SW480 (cell line): ENCODE measurements at places on chromosomes 1 and 21.

DNA sequence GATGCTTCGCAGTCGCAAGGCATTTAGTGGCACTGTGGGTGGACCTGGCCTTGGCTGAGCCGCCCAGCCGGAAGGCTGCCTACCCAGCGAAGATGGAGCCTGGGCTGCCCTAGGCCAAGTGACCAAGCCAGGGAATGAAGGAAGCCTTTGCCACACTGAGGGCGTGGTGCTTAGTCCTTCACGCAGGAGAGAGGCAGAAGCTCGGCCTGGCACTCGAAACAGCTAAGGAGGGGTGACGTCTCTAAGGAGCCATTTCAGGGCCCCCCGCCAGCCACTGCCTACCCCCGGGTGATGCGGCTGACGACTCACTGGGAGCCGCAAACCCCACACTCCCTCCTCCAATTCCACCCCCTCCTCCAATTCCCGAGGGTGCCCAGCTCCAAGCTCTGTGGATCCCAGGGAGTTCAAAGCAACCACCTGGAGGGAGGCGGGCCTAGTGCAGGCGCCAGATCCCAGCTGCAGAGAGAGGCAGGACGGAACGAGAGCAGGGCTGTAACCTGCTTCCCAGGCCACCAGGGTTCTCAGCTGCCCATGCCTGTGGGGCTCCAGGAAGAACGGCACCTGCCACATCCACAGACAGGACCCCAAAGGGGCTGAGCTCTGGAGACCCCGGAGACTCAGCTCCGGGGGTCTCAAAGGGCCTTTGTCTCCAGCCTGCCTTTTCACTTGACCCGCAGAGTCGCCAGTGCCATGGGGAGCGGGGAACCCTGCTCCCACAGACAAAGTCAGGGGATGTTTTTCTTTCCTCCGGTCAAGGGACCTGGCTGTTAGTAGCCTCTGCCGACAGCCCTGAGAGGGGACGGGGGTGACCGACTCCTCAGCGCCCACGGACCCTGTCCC is 75.8 kb downstream of the ARHGEF16 start:
- peak; percentile 79 for DNase-seq

DNA sequence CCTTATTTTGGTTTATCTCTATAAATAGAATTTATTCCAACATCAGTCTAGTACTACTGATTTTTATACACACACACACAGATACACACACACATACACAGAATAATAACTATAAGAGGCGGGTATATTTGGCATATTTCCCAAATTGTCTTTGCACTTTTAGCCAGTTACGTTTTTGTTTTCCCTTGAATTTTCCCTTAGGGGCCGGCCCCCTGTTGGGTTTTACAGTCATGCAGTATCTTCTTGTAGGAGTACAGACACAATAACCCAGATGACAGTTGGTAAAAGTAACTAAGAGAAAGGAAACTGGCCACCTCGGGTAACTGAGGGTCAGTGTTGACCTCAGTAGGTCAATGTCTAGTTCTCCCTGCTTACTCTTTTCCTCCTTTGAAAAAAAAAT is 50.9 kb downstream of the DISP1 start:
- no peak for DNase-seq

DNA sequence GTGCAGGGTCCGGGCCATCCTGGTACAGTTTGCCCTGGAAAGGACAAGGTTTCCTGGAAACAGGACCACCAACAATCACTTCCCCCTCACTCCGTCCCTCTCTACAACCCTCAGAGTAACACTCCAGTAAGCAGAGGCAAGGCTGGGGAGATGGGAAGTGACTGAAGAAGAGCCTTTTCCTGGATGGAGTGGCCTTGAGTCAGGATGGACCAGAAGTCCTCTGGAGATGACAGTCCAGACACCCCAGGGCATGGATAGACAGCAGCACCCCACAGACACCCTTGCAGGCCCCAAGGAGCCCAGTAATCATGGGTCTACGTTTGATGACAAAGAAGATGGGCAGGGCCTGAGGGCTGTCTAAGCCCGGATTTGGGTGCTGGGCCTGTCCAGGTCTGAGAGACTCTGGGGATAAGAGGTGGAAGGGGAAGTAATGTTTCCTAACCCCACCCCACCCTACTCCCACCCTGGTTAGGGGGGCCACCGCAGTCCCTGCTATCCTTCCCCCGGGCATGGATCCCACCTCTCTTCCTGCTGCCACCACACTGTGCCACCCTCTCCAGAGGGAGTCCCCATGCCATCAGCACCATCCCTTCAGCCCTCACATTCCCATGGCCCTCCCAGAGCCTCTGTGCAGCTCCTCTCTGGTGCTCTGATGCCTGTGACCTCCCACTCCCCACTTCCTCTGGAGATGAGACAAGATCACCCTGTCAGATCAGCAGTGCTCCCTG is 7.2 kb upstream of the S100A8 start:
- DNase-seq = no peak

- peak; percentile 54 for DNase-seq
Measured at GRCh38 chr1:42380586-42381279, at the start of gene RIMKLA. Gene RIMKLA (plus strand): TSS chr1:42380792. CDS start chr1:42380935, 143 bp downstream.

DNA sequence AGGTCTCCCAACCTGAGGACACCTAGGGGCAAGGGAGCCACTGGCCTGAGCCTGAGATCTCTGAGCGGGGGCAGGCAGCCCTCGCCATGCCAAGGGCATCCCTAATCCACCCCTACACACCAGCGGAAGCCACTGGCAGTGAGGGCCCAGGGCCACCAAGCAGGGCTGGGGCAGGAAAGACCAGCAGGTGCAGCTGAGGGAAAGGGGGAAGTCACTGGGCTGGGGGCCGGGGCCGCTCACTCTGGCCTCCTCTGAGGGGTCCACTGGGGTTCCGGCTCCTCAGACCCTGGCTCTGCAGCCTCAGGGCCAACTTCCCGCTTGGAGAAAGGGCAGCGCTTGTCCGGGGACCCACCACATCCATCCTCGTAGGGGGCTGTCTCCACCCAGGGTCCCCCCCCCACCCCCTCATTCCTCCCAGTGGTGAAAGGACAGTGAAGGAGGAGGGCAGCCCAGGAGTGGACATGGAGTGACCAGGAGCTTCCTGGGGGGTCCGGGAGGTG is 42.5 kb upstream of the ACTRT2 start:
- no peak for DNase-seq

DNA sequence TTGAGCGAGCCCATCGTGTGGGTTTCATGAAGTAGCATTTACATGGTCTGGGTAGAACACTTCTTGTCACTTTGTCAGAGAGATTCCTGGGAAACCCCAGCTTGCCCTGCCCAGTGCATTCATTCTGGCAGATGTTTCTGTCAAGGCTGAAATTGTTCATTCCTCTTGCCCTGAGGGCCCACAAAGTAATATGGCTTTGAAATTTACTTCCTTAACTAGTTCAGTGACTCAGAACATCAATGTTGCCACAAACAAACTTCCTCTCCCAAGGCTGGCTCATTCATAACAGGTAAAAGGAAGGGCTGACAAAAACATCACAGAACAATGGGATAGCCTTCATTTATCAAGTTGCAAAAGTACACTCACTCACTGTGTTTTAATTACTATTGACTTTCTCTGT is 5.0 kb upstream of the KIAA0040 start:
- DNase-seq = peak; percentile 69

DNA sequence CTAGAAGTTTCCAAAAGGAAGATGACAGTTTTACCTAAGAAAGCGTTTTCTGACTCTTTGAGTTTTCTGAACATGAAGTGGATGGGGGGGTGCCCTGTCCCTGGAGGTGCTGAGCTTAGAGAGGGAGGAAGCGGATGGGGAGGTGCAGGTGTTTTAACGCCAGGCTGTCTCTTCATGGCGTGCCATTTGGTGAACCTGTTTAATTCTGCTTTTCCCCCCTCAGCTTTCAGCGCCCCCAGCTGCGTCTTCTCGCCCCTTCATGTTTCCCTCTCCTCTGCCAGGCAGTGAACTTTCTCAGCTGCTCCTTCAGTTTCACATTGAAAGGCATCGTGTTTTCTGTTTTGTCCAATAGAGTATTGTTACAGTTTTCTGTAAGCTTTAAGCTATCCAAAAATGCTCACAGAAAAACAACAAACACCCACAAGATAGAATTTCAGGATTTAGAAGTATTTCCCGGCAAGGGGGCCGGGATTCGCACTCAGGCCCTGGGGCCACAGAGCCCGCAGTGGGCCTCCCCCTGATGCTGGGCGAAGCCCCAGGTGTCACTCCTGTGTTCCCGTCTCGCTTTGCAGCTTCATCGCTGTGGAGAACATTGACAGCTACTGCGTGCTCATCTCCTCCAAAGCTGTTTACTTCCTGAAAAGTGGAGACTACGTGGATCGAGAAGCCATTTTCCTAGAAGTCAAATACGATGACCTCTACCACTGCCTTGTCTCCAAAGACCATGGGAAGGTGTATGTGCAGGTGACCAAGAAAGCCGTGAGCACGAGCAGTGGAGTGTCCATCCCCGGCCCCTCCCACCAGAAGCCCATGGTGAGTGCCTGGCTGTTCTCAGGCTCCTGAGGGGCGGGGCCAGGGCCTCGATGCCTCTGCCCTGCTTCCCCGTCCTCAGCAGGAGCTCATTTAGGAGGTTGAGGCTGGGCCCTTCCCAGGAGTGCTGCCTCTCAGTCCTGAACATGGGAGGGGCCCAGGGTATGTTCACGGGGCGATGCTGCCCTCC is 111.4 kb downstream of the DHRS3 start:
- DNase-seq = no peak

DNA sequence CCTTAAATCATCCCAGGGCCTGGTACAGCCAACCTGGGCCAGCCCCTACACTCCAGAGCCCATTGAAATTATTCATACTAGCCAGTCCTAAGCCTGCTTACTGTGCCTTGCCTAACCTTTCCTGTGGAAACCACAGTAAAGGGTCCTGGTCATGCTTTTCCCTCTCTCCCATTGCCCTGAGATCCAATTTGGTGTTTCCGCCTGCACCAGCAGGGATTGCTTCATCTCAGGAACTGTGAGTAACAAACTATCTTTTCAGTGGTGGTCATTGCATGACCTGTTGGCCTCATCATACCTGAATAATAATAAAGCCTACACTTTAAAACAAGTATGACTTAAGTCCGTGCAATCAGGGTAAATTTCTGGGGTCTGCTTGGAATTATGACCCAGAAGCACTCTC is 18.7 kb upstream of the GALNT2 start:
- no peak for DNase-seq
